Fibroblast of the conjunctiva (primary cell): ENCODE measurements at places on chromosomes 6 and 20.

DNA sequence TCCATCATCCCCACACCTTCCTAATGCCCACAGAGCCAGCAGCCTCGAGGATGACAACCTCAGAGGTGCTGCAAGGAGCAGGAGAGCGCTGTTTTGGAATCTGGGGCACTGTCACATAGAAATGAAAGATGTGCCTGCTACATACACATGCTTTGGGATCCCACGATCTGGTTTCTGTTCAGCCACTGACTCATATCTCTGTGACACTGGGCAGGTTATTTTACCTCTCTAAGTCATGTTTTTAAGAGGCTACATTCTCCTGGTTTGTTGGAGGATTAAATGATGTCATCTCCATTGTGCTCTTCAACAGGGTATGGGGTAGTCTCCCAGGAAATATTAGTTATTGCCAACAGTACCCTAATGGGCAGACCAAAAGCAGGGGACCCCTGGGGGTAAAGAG is 32.6 kb upstream of the TAB2 start:
- no peak for DNase-seq

DNA sequence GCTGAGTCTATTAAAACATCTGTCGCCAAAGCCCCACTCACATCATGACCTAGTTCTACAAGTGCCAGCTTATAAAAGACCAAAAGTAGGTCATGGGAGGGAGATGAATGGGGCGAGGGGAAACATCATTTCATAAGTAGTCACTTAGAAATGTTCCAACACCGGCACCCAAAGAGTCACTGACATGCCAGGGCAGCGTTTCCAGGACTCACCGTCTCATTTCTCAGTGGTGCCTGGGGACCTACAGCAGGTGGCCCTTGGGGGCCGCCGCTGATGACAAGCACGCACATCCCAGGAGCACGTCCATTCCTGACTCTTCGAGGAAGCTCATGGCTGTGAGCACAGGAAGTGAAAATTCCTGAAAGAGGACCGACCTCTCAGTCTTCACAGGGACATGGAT is 260.4 kb downstream of the CDH4 start:
- no peak for DNase-seq

DNA sequence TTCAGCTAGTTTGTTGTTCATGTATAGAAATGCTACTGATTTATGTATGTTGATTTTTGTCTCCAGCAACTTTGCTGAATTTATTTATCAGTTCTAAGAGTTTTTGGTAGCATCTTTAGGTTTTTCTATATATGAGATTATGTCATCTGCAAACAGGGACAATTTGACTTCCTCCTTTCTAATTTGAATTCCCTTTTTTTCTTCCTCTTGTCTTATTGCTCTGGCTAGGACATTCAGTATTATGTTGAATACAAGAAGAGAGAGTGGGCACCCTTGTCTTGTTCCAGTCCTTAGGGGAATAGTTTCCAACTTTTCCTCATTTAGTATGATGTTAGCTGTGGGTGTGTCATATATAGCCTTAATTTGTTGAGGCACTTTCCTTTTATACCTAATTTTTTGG is 58.2 kb downstream of the CDH26 start:
- no peak for DNase-seq

DNA sequence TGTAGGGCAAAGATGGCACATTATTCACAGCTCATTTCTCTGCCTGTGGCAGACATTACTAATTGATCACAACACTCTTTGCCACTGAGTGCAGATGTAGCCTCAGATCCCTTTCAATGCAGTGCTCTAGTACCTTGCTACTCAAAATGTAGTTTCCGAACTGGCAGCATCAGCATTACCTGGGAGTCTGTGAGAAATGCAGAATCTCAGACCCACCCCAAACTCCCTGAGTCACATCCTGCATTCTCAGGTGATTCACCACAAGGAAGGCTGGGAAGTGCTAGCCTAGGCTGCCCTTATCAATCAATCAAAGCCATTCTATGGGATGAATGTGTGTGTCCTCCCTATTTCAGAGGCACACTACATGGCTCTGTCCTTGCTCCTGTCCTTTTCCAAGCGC is 58.5 kb downstream of the PCNA start:
- DNase-seq = no peak

DNA sequence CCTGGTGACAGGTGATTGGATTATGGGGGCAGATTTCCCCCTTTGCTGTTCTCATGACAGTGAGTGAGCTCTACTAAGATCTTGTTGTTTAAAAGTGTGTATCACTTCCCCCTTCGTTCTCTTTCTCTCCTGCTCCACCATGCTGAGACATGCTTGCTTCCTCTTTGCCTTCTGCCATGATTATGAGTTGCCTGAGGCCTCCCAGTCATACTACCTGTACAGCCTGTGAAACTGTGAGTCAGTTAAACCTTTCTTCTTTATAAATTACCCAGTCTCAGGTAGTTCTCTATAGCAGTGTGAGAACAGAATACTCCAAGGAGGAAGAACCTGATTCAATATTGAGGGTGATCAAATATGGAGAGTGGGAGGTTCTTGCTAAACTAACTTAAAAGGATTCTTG is 724.9 kb downstream of the DOK5 start:
- DNase-seq = no peak

DNA sequence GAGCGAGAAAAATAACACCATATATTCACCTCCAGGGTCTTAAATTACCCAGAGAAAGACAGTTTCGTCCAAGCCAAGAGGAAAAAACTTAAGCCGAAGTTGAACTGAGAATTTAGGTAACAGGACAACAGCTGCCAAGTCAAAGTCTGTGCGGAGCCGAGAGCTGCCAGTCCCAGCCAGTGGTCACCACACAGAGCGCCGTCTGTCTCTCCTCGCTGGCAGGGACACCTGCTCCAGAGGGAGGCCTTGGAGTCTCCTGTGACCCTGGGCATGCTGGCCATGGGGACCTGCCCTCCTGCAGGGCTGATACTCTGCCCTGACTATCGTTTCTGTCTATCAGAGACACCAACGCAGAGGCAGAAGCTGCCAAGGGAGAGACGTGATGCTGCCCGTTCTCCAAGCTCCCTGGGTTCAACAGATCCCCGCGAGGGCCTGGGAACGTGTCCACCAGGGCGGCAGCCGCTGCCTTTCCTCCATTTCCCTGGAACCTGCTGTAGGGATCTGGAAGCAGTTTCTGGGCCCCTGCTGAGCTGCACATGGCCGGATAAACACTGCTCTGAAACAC is 341.3 kb downstream of the SMOC2 start:
- no peak for DNase-seq

- no peak for DNase-seq
These were observed 105.9 kb downstream of the LY86 start for GRCh38 chr6:6694368-6694780.

DNA sequence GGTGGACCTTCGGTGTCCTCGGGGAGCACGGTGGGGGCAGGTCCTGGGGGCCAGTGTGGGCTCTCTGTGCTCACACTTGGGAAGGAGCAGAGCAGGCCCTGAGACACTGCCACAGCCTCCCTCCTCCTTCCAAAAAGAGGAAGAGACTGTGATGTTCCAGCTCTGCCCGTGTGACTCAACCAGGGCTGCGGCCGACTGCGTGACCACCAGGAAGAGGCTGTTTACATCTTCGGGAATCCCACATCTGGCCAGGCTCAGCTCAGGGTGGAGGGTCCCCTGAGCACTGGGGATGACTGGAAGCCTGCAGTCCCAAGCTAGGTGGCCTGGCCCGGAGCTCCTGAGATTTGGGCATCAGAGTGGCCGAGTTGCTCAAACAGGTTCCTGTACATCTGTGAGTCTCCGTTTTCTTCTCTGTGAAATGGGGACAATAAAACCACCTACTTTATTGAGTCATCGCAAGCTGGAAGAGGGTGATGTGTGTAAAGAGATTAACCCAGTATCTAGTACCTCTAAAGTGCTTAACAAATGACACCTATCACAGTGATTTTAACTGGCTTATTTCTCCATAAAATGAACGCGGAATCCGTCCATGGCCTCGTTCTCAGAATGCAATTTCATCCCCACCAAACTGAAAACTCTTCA is 242.1 kb downstream of the DLL1 start:
- no peak for DNase-seq

DNA sequence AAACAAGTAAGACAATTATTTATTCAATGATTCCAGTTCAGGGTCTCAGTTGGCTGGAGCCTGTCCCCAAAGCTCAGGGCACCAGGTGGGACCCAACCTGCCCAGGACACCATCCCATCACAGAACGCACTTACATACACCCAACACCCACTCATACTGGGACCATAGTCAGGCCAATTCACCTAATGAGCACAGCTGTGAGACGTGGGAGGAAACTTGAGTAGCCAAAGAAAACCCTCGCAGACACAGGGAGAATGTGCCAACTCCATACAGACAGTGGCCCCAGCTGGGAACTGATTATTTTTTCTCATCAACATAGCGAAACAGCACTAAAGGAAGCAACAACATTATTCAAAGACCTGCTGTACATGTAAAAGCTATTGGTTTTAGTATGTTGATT is 58.6 kb upstream of the DOK5 start:
- DNase-seq = no peak

DNA sequence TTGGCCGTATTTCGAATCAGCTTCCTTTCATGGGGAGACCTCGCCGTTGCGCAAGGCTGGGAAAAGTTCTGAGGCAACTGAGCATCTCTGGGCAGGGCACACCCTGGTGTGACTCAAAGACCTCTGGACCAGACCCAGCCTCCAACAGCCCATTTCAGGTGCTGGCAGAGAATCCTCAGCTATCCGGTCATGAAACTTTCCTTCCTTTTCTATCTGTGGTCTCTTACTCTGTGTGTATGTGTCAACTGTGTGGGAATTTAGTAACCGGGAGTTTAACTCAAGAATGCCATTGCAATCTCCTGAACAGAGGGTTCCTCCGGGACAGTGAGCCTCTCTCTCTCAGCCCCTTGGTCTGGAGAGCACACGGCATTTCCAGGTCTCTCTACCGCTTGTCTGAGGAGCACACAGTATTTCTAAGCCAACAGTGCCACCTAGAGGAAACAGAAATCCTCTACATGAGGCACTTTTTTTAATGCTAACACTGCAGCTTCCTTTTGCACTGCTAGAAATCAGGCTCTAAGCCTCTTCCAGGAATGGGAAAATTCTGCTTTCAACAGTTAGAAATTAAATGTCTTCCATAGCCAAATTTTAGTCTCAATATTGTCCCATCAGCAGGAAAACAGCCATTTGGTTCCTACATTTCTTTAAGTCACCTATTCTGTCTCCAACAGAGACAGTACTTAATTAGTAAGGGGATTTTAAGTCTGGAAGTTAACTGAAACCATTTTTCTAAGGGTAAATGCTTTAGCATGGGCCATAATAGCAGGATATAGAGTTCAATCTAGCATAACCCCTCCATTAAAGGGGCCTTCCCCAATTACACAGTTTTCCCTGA is 32.7 kb downstream of the PLN start:
- DNase-seq = peak; percentile 65

GRCh38 chr6:163017801-163018200 is 290.0 kb downstream of the PACRG start:
- DNase-seq = no peak

- DNase-seq = no peak
These were observed 245.1 kb upstream of the KCNQ5 start for GRCh38 chr6:72376736-72377135.

DNA sequence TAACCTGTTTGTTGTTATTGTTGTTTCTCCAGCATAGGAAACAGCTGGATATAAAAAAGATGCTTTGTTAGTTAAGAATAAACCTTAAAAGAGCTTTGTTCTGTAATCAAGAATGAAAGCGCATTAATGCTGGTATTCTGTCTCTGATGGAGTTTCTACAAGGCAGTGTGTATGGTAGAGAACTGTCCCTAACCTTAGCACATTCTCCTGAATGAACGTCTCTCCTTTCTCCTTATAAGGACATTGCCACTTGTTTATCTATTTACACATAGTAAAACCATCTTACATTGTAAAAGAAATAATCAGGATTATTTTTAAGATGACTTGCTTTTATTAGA is 33.8 kb upstream of the LCA5 start:
- DNase-seq = no peak

DNA sequence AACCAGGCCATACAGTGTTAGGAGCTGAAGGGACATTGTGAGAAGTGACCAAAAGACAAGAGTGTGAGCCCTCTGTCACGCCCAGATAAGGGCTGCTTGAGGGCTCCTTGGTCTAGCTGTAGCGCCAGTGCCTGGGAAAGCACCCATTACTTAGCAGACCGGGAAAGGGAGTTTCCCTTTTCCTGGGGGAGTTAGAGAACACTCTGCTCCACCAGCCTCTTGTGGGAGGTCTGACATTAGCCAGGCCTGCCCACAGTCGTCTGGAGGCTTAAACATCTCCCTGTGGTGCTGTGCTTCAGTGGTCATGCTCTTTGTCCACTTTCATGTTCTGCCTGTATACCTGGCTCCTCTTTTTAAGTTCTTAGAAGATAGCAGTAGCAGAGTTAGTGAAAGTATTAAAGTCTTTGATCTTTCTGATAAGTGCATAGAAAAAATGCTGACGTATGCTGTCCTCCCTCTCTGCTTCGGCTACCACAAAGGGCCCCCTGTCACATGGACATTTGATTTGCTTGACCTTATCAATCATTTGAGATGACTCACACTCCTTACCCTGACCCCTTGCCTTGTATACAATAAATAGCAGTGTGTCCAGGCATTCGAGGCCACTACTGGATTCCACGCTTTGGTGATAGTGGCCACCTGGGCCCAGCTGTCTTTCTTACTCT is 201.5 kb upstream of the ECI2 start:
- DNase-seq = no peak

DNA sequence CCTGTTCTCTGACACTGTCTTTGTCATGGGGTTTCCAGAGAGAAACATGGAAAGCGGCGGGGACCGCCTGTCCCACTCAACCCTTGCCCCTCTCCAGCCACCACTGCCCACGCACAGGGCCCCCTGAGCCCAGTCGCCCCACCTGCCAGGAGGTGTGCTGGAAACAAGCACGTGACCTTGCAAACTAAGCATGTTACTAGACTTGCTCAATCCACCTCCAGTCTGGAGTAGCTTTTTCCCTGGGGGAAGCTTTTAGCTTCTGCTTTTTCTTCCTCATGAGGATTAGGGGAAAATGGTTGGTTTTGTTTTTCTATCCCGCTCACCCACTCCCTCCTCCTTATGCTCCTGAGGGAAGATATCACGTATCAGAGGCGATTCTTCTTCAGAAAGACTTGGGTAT is 105.7 kb downstream of the PLEKHG1 start:
- no peak for DNase-seq

- DNase-seq = no peak
These were observed 54.2 kb upstream of the FRMD1 start for GRCh38 chr6:168133168-168133561.

GRCh38 chr6:4967301-4968030 is 36.4 kb downstream of the RPP40 start:
- DNase-seq = no peak

DNA sequence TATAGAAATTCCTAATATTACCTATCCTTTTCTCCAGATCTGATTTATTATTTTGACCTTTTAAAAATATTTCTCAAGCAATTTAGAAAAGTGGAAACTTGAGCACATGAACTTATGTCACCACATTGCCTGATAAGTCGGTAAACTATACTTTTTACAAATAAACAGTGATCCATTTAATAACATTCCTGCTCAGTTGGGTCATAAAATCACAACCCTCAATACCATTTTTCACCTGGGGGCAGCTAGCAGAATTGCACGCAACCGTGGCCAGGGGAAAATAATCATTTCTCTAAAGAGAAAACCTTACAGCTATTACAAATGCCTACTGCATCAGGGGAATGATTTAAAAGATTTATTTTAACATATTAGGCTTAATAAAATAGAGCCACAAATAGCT is 614.5 kb downstream of the PHF3 start:
- no peak for DNase-seq

GRCh38 chr6:722077-722524 is 29.2 kb upstream of the EXOC2 start:
- peak; percentile 74 for DNase-seq
